ENCODE measurements at places on chromosomes 2 and 18.

DNA sequence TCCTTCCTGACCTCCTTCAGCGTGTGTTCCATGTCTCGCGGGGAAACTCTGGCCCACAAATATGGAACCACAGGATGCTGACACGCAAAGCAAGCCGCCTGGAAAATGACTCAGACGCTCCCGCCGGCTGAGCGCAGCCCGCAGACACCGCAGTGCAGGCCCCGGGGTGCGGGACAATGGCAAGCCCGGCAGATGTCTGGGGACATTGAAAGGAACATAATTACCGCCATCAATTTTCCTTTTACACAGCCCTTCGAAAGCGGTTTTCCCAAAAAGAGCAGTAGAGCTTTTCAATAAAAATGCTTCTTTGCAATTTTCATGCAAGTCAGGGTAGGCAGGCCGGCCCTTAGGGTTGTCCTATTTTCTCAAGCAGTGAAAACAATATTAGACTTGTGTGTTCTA lies 159.2 kb upstream of the SH3BP4 start:
- peak; percentile 82 for DNase-seq

GRCh38 chr2:72293620-72294019 lies 146.0 kb upstream of the CYP26B1 start:
- no peak for DNase-seq

DNA sequence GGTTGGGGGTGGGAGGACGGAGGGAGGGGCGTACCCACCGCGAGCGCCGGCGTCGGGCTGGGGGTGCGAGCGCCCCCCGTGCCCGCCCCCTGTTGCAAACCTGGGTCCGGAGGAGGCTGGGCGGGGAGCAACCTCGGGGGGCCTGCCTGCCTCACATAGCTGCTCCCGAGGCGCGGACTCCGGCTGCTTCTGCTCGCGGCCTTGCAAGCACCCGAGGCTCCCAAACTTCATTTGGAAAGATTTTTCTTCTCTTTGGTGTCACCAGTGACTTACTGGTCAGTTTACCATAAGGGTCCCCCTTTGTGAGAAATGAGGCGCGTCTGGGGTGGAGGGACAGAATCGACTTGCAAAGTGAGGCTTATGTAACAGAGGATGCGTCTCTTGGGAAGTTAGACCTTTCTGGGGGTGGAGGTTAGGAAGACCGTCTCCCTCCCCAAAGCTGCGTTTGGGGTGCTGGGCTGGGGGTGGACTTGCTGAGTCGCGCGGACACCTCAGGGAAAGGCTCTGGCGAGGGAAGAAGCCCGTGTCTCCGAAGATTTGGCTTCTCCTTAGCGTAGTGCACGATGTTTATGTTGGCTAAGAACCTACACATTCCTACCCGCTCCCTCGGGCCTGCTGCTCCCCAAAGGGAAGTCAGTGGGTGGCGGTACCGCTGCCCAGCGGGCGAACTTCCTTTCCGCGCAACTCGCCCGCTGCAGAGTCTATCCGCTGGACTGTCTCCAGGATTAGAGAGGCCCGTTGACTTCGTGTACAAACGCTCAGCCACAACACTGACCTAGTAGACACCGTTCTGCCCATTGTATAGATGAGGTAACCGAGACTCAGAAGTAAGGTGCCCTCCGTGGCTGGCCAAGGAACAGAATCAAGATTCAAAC lies 559 bp downstream of the TMEM37 start:
- no peak for DNase-seq

GRCh38 chr2:119517433-119517832 lies 6.8 kb downstream of the SCTR start:
- peak; percentile 8 for DNase-seq

DNA sequence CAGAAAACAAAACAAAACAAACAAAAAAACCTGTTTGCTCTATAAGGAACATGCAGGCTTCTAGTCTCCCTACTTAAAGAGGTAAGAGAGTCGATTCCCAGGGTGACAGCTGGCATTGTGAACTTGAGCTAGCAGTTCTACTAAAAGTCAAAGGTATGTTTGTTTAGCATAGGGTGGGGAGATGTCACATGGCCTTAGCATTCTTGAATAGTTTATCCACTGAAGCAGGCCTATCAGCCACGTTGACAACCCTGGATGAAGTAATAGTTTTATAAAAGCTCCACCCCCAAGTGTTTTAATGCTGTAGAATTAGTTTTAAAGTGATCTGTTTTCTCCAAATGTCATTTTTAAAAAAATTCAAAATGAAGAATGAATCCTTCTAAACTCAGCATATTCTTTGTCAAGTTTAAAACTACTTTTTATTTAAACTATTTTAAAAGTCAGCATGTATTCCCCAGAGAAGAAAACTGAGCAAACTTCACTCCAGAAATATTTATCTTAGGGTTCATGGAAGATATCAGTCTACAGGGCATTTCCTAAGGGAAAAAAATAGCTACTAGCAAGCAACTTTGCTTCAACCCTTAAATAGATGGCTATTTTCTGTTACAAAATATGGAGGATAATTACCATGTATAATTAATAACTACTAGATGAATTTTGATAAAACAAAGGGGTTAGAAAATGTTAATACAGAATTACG lies 1.7 kb downstream of the MYOM1 start:
- no peak for DNase-seq

DNA sequence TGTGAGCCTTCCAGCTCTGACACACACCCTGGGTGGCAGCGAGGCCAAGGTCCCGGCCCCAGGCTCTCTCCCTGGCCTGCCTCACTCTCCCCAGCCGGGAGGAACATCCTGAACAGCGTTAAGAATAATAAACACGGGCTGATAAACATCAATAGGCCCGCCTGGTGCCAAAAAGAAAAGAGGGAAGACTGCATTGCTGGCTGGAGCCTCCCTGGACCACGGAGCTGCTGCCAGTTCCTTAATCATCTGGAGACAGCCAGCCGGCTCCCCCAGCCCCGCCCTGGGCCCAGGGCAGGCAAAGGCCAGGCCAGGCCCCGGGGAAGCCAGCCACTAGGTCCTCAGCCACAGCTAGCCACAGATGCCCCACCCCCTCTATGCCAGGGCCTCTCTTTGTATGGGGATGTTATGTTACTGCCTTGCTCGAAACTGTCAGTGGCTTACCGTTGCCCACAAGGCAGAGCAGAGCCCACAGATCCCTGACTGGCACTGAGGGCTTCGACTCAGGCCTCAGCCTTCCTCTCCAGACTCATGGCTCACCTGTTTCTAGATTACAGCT lies 293.7 kb downstream of the DYSF start:
- DNase-seq: no peak

DNA sequence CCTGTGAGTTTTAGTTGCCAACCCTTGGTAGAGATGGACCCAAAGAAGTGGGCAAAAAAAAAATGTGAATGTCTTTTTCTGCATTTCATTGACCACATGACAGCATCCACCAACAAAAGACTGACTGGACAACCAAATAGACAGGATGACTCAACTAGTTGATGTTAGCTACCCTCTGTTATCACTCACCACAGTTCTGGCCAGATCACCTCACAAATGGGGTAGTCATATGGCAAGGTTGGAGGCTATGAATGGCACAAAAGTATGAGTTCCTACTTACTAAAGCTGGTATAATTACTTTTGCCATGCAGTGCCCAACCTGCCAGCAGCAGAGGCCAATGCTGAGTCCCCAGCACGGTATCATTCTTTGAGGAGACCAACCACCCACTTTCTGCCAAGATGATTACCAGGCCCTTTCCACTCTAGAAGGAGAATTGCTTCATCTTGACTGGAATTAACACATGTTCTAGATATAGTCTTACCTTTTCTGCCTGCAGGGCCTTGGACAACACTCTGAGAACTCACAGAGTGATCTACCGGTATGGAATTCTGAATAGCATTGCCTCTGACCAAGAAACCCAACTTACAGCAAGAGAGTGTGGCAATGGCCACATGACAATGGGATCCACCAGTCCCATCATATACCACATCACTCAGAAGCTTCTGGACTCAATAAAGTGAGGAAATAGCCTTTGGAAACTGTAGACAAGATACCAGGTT lies 20.1 kb upstream of the TCF7L1 start:
- DNase-seq: no peak

DNA sequence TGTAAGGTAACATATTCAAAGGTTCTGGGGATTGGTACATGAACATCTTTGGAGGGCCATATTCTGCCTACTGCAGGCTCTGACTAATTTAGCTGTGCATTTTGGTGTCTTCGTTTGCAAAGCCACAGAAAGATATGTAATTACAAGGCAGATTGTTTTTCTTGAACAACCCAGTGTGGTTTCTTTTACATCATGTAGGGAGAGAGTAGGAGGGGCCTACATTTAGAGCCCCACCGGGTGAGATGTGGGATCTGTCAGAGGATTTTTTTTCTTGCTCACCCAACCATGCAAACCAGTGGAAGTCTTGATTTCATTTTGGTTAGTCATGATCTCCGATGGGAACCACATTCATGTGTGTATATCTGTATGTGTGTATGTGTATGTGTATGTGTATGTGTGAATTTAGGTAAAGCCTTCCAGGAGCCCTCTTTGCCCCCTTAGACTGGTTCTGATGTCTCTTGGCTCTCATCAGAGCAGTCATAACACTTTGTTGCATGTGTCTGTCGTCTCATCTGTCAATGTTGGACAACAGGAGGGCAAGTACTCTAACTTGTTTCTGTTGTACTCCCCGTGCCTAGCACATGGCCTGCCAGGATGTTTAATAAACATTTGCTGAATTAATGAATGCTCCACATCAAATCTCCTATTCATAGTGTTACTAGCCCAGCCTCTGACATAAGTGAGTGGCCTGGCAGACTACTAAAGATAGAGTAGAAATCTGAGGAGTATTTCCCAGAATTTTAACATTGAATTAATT lies 239.9 kb downstream of the MTX2 start:
- DNase-seq: no peak

GRCh38 chr18:41543815-41544214 lies 411.2 kb upstream of the PIK3C3 start:
- no peak for DNase-seq

Data from NCI-H146 (cell line).